ENCODE measurements at places on chromosomes 1 and 21.
A peak's percentile ranks its signal among the peaks of the same experiment; 100 is the strongest.

DNA sequence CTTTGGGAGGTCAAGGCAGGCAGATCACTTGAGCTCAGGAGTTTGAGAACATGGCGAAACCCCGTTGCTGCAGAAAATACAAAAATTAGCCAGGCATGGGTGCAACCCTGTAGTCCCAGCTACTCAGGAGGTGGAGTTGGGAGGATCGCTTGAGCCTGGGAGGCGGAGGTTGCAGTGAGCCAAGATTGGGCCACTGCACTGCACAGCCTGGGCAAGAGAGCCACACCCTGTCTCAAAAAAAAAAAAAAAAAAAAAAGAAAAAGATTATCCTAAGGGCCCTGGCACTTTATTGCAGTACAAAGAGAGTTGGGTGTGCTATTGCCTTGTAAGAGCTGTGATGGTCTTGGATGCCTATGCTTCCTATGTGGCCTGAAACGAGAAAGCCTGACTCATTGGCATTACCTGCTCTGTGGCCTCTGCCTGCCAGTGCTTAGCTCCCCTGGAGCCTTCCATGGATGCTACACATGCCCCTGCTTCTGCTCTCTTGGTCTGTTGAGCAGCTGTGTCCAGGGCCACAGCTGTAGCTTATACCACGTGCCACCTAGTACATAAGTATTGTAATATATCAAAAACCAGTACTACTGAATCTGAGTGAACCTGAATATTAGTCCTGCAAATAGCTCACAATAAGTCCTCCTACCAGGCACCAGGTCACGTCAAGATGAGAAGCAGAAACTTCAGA lies 45.8 kb downstream of the DNAJC6 start:
- DNase-seq: no peak

GRCh38 chr1:219322766-219323165 lies 149.1 kb downstream of the LYPLAL1 start:
- DNase-seq: no peak

DNA sequence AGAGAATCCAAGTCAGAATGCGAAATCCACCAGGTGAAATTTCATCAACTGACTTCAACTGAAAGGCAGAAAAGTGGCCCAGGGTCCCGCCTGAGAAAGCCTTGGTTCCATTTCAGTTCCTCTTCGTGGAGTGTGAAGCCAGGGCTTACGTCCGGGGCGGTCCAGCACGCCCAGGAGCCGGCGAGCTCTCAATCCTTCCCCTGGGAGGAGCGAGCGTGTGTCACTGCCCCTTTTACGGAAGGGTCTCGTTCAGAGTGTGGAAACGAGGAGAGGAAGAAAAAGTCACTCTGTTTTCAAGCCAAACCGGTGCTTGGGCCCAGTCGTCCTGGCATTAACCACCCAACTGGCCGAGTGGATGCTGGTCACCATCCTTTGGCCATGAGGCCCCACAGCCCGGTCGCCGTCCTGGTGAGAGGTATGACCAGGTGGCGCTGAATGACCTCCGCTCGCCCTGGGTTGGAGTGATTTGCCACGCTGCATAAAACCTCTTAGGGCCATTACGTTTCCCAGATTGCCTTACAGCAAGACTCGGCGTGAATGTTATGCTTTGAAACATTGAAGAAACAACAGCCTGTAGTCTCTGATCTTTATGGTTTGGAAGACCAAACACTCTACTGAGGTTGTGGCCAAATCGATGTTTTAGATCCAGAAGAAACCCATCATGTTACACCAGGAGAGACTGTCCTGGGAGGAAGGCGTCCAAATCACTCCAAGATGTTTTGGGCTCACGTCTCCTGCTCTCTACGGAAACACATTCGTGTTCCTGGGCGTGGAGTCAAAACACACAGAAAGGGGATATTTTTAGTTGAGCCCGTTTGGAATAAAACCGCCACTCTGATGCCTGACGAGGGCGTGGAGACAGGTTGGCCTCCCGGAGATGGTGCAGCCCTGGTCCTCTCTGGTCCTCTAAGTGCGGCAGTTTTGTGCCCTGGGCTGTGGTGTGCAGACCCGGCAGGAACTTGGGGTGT lies 93.6 kb upstream of the ACTRT2 start:
- no peak for DNase-seq

GRCh38 chr1:214983126-214983869 lies 99.2 kb upstream of the KCNK2 start:
- DNase-seq: no peak

DNA sequence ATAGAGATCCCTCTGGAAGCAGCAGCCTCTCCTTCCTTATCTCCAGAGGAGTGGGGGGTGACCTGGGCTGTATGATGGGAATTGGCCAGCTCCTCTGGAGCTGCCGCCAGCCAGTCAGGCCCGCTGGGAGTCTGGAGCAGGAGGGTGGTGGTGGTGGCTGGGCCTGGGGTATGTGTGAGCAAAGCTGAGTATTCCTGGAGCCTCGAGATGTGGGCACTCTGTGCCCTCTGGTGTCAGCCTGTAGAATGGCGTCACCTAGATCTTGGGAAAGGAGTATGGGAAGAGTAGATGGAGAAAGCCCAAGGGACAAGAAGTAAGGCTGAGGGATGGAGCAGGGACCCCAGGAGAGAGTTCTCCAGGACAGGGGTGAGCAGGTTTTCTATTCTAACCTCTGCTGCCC lies 16.0 kb downstream of the VANGL2 start:
- no peak for DNase-seq

GRCh38 chr1:2482588-2482987 lies 6.5 kb downstream of the PLCH2 start:
- DNase-seq: no peak

DNA sequence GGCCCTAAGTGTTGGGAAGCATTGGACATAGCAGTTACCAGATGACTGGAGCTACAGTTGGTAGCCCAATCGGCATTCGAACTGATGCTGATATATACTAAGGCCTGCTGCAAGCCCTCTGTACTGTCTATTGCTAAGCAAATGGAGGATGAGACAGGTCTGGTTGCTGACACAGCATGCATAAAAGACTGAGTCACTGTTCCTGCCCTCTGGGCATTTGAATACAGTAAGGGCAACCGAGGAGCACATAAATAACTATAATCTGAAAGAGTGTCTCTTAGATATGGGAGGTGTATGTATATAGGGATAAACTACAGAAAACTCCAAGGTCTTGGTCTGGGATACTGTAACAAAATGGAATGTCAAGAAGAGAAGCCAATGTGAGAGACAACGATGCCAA lies 16.8 kb upstream of the MARK1 start:
- no peak for DNase-seq

DNA sequence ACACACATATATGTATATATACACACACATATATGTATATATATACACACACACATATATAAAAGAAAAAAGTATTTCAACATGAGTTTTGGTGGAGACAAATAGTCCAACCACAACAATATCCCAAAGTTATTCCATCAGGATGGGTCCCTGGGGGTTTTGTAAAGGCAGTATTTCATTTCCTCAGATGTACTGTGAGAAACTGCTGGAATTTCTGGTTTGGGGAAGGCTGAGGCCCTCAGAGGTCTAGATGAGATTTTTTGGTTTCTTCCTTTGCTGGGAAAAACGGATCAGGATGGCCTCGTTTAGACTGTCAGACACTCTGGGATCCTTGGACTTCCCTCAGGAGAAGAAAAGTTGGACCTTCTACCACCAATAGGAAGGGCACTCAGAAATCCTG lies 36.5 kb upstream of the TENT5B start:
- no peak for DNase-seq

GRCh38 chr21:35625576-35625975 lies 434.8 kb downstream of the SETD4 start:
- no peak for DNase-seq

DNA sequence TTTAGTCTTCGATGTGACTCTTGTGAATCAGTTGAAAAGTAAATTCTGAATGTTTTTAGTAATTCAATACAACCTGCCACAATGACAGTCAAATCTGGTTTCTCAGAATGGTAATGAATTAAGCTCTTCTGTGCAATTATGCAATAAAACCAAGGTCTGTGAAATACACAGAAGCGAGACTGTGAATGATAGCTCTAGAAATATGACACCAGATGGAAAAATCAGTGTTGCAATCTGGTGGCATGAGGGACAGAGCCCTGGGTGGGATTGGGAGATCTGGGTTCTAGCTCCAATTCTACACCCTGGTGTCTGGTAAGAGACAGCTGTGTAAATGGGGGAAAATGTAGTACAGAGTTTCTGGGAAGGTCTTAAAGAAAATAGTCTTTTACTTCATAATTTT lies 586.4 kb upstream of the ZRANB2 start:
- no peak for DNase-seq

DNA sequence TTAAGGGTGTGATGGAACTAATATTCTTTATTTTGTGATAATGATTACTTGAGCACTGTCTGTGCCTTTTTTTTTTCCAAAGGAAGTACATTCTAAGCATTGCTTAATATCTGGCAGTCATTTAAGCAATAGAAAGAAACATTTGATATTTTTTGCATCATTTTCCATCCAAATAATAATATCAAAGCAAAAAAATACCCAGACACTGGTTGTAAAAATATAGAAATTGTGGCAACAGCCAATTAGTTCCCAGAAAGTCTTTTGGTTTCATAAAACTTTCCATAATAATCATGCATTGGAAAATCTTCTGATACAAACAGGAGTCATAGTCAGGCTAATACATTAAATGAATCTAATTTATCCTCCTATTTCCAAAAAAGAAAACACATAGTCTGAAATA lies 629.3 kb upstream of the ADAMTS5 start:
- no peak for DNase-seq

- no peak for DNase-seq
Measured at GRCh38 chr1:231976231-231976630, 349.6 kb downstream of the DISC1 start.

- no peak for DNase-seq
Measured at GRCh38 chr1:233240829-233241682, 54.5 kb downstream of the PCNX2 start.

- DNase-seq: no peak
Measured at GRCh38 chr1:210364479-210364878, 35.8 kb downstream of the HHAT start.

- no peak for DNase-seq
Measured at GRCh38 chr1:185066181-185066580, 20.8 kb downstream of the RNF2 start.

GRCh38 chr1:40270152-40270834 lies 12.3 kb downstream of the ZMPSTE24 start:
- no peak for DNase-seq

DNA sequence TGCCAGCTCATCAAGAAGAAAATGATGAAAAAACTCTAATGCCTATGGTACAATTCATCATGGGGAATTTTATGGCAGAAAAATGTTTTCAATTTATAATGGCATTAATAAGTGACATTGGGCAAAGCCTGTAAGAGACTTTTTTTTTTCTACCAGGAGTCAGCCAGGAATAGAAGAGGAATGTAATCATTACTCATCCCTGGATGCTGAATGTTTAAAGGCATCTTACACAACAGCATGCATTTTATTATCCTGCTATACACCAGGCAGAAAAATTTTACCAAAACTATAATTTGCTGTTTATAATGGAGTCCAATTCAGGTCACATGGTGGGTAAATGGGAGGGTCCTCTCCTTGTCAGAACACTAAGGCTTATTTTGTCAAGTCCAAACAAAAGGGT lies 189.9 kb upstream of the BEND5 start:
- no peak for DNase-seq

- no peak for DNase-seq
Measured at GRCh38 chr1:205998457-205999241, 4.5 kb downstream of the RAB7B start.

DNA sequence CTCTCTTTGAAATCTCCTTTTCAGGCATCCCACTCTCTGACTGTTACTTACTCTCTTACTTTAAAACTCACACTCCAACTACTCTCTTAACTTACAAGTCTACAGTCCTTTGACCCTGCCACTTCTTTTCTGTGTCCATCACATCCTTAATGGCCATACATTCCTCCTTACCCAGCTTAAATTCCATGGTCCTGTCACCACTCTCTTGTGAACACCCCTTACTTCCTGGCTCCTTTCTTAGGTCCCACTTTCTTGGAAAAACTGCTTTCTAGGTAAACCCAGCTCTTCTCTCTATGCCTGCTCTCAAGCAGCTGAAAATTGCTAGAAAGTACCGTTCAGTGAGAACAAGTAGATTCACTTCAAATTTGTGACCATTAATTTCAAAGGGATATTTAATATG lies 109.1 kb downstream of the OLFML2B start:
- DNase-seq: no peak

GRCh38 chr1:27018316-27018715 lies 5.7 kb upstream of the TENT5B start:
- no peak for DNase-seq

DNA sequence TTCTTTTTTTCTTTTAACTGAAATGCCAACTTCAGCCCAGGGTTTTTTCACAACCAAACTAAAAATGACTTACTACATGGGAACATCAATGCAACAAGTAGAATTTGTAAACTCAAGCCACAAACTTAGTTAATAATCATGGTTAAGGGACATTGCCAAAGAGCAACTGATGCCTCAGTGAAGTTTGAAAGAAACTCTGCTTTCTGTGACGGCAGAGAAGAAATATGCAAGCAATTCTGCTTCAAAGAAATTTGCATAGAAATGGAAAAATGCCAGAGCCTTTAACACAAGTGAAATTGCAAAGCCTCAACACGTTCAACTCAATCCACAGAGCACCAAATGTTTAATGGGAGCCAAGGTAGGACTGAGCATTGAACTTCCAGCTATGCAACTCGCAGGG lies 5.0 kb upstream of the CHD5 start:
- DNase-seq: no peak

DNA sequence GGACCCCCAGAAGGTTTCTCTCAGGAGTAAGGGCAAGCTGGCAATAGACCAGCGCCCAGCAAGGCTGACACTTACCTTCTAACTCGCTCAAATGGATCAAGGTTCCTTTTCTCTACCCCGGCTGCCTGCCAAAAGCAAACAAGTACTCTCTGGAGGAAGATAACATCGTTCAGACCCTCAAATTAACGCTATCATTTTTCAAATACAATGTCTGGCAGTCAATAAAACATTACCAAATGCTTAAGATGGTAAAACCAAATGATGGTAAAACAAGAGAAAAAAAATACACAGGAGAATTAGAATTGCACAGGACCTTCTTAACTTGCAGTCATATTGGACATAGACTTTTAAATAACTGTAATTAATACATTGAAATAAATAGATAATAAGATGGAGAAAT lies 148.1 kb downstream of the SPATA46 start:
- no peak for DNase-seq

- DNase-seq: no peak
Measured at GRCh38 chr1:244865820-244866219, 1.5 kb upstream of the HNRNPU start.

GRCh38 chr21:45945066-45945867 lies 36.3 kb upstream of the COL6A1 start:
- DNase-seq: no peak

DNA sequence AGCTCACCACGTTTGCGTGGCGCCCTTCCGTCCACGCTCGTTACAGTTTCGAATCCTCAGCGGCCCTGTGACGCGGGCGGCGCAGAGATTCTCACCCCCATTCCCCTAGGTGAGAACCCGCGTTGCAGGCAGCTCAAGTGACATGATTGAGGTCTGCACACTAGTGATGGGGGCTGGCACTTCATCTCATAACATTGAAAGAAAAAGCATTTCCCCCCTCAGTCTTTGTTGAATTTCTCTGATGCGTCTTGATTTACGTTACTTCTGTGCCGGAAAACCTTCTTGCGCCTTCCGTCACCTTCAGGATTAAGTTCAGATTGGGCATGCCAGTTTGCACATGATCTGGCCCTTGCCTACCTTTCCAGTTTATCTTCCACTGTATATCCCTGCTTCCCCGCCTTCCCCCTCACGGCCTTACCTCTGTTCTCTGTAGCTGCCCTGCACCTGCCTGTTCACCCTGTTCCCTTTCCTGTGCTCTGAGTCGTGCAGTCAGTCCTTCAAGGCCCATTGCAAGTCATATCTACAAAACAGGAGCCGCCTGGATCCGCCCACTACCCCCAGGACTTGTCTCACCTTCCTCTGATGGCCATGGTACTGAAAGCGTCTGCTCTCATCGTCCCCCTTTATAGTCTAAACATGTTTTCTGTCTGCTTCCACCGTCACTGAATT lies 1.1 kb downstream of the CTPS1 start:
- peak; percentile 40 for DNase-seq
